ENCODE measurements at places on chromosomes 7 and 10. TPM values are rescaled to one million over a fixed set of nuclear protein-coding genes. Genes with fewer than 3 reads are reported as not detected.

DNA sequence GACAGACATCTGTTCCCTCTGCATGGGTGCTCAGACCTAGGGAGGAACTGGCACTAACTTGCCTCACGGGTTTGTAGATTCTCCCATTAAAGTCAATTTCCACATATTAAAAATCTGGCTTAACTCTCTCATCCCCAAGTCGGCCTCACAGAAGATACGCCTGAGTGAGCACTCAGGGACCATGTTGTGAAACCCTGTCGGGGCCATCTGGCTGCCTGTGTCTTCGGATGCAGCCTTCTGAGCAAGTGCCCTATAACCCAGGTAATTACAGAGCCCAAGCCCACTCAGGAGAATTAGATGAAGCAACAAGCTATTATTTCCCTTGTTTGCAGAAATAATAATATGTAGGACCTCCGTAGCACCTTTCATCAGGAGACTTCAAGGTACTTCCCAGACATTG, 219.3 kb upstream of the GLI3 start:
- no peak overlapping the region for H3K4me3 ChIP-seq
- DNase-seq = no peak
- H3K27ac ChIP-seq = no peak overlapping the region
- H3K27me3 ChIP-seq = no peaks in the 10 kb centered on the region
- H3K4me1 ChIP-seq = no peaks in the 10 kb centered on the region

GRCh38 chr7:133409966-133410365, 157.1 kb downstream of the EXOC4 start:
- H3K36me3 ChIP-seq = peaks cover 2% of the 10 kb centered on the region
- H3K27ac ChIP-seq = no peak overlapping the region
- DNase-seq = no peak
- no peaks in the 10 kb centered on the region for H3K4me1 ChIP-seq
- no peaks in the 10 kb centered on the region for H3K27me3 ChIP-seq
- no peak overlapping the region for H3K4me3 ChIP-seq

DNA sequence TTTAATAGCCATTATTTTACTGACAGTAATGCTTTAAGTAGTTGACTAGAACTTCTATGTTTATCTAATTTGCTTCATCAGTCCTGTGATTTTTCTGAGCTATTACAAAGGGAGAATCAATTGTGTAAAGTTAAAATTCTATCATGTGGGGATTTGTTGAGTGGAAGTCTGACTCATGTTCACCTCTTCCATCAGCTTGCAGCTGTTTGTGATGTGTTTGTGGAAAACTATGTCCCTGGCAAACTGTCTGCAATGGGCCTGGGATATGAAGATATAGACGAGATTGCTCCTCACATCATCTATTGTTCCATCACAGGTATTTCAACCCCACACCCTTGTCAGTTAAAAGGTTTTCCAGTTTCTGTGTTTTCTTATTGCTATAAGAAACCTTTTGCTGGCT, 59.9 kb downstream of the SUGCT start:
- no peaks in the 10 kb centered on the region for H3K27me3 ChIP-seq
- no peak overlapping the region for H3K27ac ChIP-seq
- H3K36me3 ChIP-seq = no peaks in the 10 kb centered on the region
- H3K4me1 ChIP-seq = no peaks in the 10 kb centered on the region

DNA sequence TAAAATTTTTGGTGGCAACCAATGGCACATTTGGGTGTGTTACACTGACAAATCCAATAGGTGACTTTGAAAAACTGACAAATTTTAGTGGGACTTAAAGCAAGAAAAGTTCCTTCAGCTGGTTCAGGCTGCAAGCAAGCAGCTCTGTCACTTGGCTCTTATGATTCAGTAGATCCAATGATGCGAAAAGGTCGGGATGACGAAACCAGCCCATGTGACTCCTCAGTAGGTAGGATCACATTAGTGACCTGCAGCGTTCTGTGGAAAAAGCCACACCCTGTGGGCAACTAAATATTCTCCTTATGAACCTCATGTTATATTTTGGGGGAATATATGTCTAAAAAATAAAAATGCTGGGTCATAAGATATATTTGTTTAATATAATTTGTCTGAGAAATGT, 13.3 kb upstream of the TSGA13 start:
- no peak for DNase-seq
- H3K36me3 ChIP-seq = no peaks in the 10 kb centered on the region
- no peak overlapping the region for H3K4me3 ChIP-seq
- H3K4me1 ChIP-seq = no peaks in the 10 kb centered on the region
- H3K27ac ChIP-seq = no peak overlapping the region

DNA sequence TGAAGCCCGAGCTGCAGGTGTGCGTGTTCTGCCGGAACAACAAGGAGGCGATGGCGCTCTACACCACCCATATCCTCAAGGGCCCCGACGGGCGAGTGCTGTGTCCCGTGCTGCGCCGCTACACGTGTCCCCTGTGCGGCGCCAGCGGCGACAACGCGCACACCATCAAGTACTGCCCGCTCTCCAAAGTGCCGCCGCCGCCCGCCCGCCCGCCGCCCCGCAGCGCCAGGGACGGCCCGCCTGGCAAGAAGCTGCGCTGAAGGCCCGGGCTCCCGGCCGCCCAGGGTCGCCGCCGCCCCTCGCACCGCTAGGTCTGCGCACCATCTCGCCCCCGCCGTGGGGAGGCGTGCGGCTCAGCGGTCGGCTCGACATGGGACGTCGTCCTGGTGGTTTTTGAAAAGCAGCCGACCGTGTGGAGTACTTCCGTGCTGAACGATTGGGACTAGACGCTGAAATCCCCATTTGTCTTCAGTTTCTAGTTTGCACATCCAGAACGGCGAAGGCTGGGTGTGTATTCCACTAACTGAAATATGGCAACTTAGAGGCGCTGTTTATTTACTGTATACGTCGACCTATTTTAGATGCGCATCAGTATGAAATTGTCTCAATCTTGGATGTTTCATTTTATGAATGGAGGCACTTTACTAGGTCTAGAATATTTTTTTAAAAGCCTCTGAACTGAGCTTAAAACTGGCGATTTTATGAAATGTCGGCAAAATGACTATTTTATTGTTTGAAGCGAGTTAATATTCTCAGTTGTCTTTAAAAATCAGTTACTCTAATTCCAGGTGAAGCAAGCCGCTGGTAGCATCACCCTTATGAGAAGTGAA, 1.1 kb downstream of the NANOS1 start:
- peaks cover 13% of the 10 kb centered on the region for H3K4me1 ChIP-seq
- peak; percentile 34 for DNase-seq
- H3K27ac ChIP-seq = no peak overlapping the region
- H3K36me3 ChIP-seq = peaks cover 22% of the 10 kb centered on the region

GRCh38 chr10:77004917-77005564, 632.6 kb downstream of the KCNMA1 start:
- H3K36me3 ChIP-seq = no peaks in the 10 kb centered on the region
- H3K4me3 ChIP-seq = no peak overlapping the region
- no peak for DNase-seq
- no peaks in the 10 kb centered on the region for H3K27me3 ChIP-seq
- no peaks in the 10 kb centered on the region for H3K4me1 ChIP-seq

DNA sequence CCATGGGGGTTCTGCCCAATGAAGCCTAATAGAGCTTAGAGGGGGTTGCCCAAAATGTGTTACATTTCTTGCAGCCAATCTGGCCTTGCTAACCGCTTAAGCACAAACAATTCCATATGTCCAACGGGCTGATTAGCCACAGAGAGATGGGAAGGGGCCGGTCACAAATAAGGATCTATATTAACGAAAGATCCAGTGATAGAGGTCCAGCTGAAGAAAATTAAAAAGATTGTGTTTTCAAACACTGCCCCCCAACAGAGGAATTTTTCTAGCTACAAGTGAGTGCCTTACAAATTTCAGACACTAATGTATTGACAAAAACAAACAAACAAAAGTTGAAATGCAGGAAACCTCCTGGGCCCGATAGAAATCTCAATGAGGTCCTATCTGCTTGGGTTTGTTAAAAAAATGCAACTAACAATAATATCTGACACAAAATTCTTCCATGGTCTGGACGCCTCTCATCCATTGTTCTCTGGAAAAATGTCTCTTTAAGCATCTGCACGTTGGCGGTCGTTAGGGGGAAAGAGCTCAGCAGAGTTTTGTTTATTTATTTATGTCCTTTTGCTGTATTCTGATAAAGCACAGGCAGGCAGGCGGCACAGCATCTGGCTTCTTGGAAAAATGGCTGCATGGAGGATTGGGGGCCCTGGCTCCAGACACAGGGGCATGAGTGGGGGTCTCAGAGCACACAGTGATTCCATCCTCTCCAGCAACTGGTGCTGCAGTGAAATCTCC, 402.0 kb downstream of the RPS24 start:
- no peak overlapping the region for H3K27ac ChIP-seq
- no peak overlapping the region for H3K4me3 ChIP-seq
- no peaks in the 10 kb centered on the region for H3K27me3 ChIP-seq
- no peak for DNase-seq

GRCh38 chr7:65809259-65809981, 63.5 kb upstream of the VKORC1L1 start:
- no peaks in the 10 kb centered on the region for H3K27me3 ChIP-seq
- H3K4me1 ChIP-seq = no peaks in the 10 kb centered on the region
- no peak overlapping the region for H3K27ac ChIP-seq
- no peaks in the 10 kb centered on the region for H3K36me3 ChIP-seq
- no peak overlapping the region for H3K4me3 ChIP-seq

- no peak overlapping the region for H3K4me3 ChIP-seq
- no peaks in the 10 kb centered on the region for H3K27me3 ChIP-seq
- H3K36me3 ChIP-seq = no peaks in the 10 kb centered on the region
- DNase-seq = no peak
Observed at GRCh38 chr10:48771234-48771633, 86.6 kb downstream of the WDFY4 start.

- H3K27me3 ChIP-seq = no peaks in the 10 kb centered on the region
- no peak overlapping the region for H3K27ac ChIP-seq
- H3K36me3 ChIP-seq = no peaks in the 10 kb centered on the region
- DNase-seq = no peak
- H3K4me1 ChIP-seq = peaks cover 2% of the 10 kb centered on the region
Observed at GRCh38 chr7:16944936-16945335, 63.2 kb upstream of the AGR3 start.

DNA sequence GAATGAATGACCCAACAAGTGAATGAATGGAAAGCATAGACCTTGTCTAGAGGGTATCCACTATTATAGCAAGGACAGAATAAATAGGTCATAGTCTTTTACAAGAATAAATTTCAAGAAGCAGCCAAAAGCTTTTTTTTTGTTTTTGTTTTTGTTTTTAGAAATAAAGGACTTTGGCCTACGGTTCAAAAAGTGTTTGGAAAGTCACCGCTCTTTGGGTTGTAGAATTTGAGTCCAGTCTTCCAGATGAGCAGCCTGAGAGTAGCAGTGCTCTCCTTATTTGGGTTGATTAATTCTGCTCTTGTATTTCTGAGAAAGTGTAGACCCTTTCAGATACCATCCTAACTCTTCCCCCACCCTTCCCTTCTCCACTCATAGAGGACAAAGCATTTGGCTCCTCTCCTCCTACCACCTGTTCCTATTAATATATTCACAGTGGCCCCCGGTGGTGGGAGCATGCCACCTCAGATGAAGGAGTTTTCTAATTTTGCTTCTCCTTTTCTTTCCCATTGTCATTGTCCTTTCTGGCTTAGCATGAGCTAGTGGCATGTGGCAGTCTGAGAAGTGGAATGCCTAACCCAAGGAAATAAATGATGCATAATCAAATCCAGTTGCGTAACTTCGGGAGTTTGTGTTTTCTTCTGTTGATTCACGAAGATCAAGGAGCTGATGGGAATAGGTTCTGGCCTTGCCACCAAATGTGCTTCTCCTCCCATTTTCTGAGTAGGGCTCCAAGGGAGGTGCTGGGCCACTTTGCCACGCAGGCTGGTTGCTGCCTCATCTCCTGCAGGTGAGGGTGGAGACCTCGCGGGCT, 114.7 kb downstream of the CHN2 start:
- DNase-seq = no peak
- no peaks in the 10 kb centered on the region for H3K27me3 ChIP-seq
- no peak overlapping the region for H3K27ac ChIP-seq
- no peak overlapping the region for H3K4me3 ChIP-seq
- no peaks in the 10 kb centered on the region for H3K4me1 ChIP-seq
- no peaks in the 10 kb centered on the region for H3K36me3 ChIP-seq

DNA sequence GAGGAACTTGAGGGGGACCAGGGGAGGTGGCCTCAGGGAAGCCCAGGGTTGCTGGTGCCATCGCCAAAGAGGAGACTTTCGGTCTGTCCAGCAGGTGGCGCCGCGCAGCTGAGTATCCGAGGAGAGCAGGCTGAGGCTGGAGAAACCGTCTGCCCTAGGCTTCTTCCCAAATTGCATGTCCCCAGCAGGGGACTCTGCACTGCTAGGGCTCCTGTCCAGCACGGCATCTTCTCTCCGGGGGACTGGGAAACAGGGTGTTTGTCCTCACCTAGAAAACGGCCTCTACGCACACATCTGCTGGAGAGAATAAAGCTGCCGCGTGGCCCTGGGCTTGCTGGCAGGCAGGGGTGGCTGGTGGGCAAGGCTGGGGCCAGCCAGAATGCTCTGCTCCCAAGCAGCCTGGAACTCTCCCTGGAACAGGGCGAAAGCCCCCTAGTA, 161.9 kb downstream of the SH2D4B start:
- H3K4me1 ChIP-seq = peaks cover 3% of the 10 kb centered on the region
- no peak overlapping the region for H3K27ac ChIP-seq
- no peaks in the 10 kb centered on the region for H3K27me3 ChIP-seq

DNA sequence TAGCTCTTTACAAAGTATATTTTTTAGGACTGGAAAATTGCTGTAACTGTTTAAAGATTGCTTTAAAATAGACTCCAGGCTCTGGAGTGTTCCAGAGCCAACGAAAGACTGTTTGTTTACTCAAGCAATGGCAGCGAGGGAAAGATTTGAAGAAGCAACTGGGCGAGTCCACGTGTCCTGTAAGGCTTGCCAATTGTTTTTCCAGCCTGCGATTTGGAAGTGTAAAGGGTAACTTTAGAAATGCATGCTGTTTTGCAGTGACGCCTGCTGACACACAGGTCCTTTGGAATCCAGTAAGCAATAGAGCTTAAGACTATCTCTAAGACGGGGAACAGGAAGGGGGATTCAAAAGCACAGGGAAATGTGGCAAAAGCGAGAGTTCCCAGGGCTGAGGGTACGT, 55.8 kb downstream of the TACC2 start:
- no peak overlapping the region for H3K4me3 ChIP-seq
- H3K4me1 ChIP-seq = no peaks in the 10 kb centered on the region
- H3K27me3 ChIP-seq = no peaks in the 10 kb centered on the region
- H3K36me3 ChIP-seq = no peaks in the 10 kb centered on the region
- H3K27ac ChIP-seq = no peak overlapping the region

- DNase-seq = no peak
- H3K4me1 ChIP-seq = no peaks in the 10 kb centered on the region
- H3K27me3 ChIP-seq = peaks cover 11% of the 10 kb centered on the region
- H3K27ac ChIP-seq = no peak overlapping the region
Observed at GRCh38 chr10:121713486-121713885, 115.2 kb upstream of the FGFR2 start.

- H3K4me3 ChIP-seq = no peak overlapping the region
- H3K27me3 ChIP-seq = no peaks in the 10 kb centered on the region
- H3K27ac ChIP-seq = no peak overlapping the region
- peaks cover 19% of the 10 kb centered on the region for H3K4me1 ChIP-seq
Observed at GRCh38 chr7:152392254-152392653, 43.5 kb downstream of the KMT2C start.

- no peak overlapping the region for H3K27ac ChIP-seq
- H3K27me3 ChIP-seq = no peaks in the 10 kb centered on the region
- no peaks in the 10 kb centered on the region for H3K4me1 ChIP-seq
- H3K36me3 ChIP-seq = no peaks in the 10 kb centered on the region
- no peak overlapping the region for H3K4me3 ChIP-seq
Observed at GRCh38 chr7:78912781-78913180, 540.7 kb downstream of the MAGI2 start.

Gene SPDYE16
- total RNA-seq = not detected

Gene NUDT1
- total RNA-seq = 13.0 TPM

Gene ADCY1
- not detected for total RNA-seq

Gene FAM221A
- 1.8 TPM for total RNA-seq

Gene AZGP1
- not detected for total RNA-seq

Gene COL17A1
- not detected for total RNA-seq

Gene GIMAP2
- 64.1 TPM for total RNA-seq

Gene RASA4B
- total RNA-seq = 40.7 TPM

Gene KCNH2
- total RNA-seq = 2.3 TPM
